Naive thymus-derived CD8-positive, alpha-beta T cell (primary cell): ENCODE measurements at places on chromosomes 5 and 9. TPM values are rescaled to one million over a fixed set of nuclear protein-coding genes. Genes with fewer than 3 reads are reported as not detected.

- no peak for DNase-seq
Observed at GRCh38 chr5:140916325-140916724, 9.8 kb upstream of the PCDHAC1 start.

GRCh38 chr9:129414377-129414992, 206.4 kb downstream of the C9orf50 start:
- peak; percentile 66 for DNase-seq

- no peak for DNase-seq
Observed at GRCh38 chr5:10261065-10261464, 11.0 kb downstream of the CCT5 start.

- DNase-seq = no peak
Observed at GRCh38 chr9:17065062-17065461, 69.8 kb upstream of the CNTLN start.

- no peak for DNase-seq
Observed at GRCh38 chr5:43649256-43649655, 46.3 kb downstream of the NNT start.

The GPR150 gene
- total RNA-seq = 0.91 TPM

The WDR38 gene
- total RNA-seq = not detected

The SPINK4 gene
- not detected for total RNA-seq

The AIF1L gene
- not detected for total RNA-seq
